ENCODE measurements at places on chromosomes 2 and 18.

DNA sequence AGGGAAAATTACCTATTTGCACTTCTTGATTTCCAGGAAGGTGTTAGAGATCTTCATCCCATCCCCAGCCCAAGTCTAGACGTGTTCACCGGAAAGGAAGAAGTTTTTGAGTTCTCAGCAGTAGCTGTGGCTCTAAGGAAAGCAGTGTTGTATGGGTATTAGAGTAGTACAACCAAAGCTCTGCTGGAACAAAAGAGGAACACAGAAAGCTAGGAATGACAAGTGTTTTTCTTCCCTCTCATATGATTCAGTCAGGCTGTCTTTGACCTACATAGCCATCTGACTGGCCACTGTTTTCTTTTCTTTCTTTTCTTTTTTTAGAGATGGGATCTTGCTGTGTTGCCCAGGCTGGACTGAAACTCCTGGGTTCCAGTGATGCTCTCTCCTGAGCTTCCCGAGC is 82.7 kb upstream of the SLC39A10 start:
- DNase-seq = no peak

GRCh38 chr2:102449370-102449974 is 23.6 kb upstream of the SLC9A4 start:
- peak; percentile 83 for DNase-seq

DNA sequence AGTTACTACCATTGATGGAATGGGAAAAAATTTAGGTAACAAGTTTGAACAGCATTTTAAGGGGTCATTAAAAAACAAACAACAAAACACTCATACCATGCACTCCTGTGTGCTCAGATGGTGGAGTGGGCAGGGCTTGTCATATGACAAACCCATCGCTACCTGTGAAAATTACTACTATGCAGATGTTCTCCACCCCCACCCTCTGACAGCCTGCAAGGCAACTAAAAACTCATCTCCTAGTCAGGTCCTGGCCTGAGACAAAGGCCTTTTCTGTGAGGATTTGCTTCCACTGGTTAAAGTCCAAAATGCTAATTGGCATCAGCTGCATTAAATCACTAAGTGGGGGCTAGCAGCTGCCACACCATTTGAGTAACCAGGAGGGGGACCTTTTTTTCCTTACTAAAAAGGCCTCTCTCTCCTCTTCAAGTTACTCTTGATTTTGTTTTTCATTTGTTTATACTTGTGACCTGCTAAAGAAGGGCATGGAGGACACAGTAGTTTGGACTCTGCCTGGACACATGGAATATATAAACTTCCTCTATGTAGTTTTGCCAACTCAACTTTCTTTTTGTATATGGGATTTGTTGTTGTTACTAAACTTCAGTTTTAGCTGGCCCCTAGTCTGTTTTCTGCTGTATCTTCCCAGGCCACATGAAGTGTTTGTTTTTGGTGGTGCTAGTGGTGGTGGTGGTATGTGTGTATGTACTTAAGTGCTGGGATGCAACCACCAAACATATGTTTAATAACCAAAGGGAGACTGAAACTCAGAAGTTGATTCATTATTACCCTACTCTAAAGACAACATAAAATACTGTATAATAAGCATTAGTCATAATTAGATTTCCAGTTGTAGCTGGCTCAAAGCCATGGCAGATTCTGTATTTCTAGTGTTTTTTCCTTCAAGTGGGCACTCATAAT is 121.3 kb downstream of the MAP4K4 start:
- DNase-seq = no peak

- no peak for DNase-seq
Observed at GRCh38 chr2:241777170-241777685, 606 bp downstream of the GAL3ST2 start.

DNA sequence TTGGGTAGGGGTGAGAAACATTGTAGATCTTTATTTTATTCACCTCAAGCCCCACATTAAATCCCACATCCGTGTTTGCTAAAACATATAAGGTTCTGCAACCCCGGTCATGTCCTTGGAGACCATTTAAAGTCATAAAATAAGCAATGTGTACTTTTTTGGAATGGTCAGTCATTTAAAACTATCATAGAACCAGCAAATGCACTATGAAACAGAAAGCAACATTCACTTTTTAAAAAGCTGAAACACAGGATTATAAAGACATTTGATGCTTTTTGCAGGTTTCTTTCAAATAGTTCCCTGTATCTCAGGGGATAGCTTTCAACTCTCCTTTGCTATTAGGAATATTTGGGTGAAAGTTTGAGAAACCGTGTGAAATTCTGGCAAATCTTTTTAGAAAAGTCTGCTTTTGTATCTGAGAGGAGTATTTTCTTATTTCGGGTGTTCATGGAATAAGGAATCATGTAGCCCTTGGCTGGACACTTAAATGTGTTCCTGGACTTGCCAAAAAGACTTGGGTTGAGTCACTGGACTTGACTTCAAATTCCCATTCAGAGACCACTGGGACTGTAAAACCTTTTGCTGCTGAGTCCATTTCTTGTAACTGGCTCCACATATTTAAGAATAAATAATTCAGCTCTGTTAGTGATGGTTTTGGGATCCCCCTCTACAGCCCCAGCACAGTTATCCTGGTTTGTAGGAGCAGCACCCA is 5.9 kb upstream of the CETN1 start:
- no peak for DNase-seq
